ENCODE measurements at places on chromosomes 1 and 21. TPM values are rescaled to one million over a fixed set of nuclear protein-coding genes. Genes with fewer than 3 reads are reported as not detected.

TOR3A gene
- total RNA-seq: 18.3 TPM

TSSK3 gene
- total RNA-seq: 0.59 TPM

KIRREL1 gene
- total RNA-seq: 29.0 TPM

CLDN17 gene
- total RNA-seq: not detected

RHOU gene
- 47.3 TPM for total RNA-seq

NECTIN4 gene
- total RNA-seq: 0.06 TPM

- H3K27me3 ChIP-seq: peaks cover 35% of the 10 kb centered on the region
- peak; percentile 62 for DNase-seq
- H3K4me3 ChIP-seq: peak overlapping the region; percentile 37
- H3K36me3 ChIP-seq: no peaks in the 10 kb centered on the region
- no peak overlapping the region for H3K27ac ChIP-seq
Observed at GRCh38 chr1:29237852-29238619, 1.7 kb downstream of the PTPRU start.

- no peak overlapping the region for H3K4me3 ChIP-seq
- H3K27me3 ChIP-seq: no peaks in the 10 kb centered on the region
- H3K36me3 ChIP-seq: no peaks in the 10 kb centered on the region
- no peak overlapping the region for H3K27ac ChIP-seq
- peaks cover 3% of the 10 kb centered on the region for H3K4me1 ChIP-seq
Observed at GRCh38 chr1:66637146-66637545, 103.2 kb downstream of the SGIP1 start.

GRCh38 chr1:41419584-41420295 is 58.5 kb downstream of the FOXO6 start:
- H3K27ac ChIP-seq: no peak overlapping the region
- no peaks in the 10 kb centered on the region for H3K36me3 ChIP-seq
- peaks cover 33% of the 10 kb centered on the region for H3K4me1 ChIP-seq
- H3K4me3 ChIP-seq: no peak overlapping the region
- DNase-seq: no peak
- H3K27me3 ChIP-seq: no peaks in the 10 kb centered on the region

GRCh38 chr1:235290740-235291502 is 37.1 kb downstream of the ARID4B start:
- H3K4me1 ChIP-seq: peaks cover 2% of the 10 kb centered on the region
- H3K27ac ChIP-seq: no peak overlapping the region
- no peaks in the 10 kb centered on the region for H3K27me3 ChIP-seq
- no peak overlapping the region for H3K4me3 ChIP-seq

- H3K27ac ChIP-seq: no peak overlapping the region
- no peaks in the 10 kb centered on the region for H3K4me1 ChIP-seq
- no peaks in the 10 kb centered on the region for H3K27me3 ChIP-seq
- no peak for DNase-seq
Observed at GRCh38 chr1:92461364-92462097, 25.2 kb downstream of the GFI1 start.
